ENCODE measurements at places on chromosomes 7 and 10.

DNA sequence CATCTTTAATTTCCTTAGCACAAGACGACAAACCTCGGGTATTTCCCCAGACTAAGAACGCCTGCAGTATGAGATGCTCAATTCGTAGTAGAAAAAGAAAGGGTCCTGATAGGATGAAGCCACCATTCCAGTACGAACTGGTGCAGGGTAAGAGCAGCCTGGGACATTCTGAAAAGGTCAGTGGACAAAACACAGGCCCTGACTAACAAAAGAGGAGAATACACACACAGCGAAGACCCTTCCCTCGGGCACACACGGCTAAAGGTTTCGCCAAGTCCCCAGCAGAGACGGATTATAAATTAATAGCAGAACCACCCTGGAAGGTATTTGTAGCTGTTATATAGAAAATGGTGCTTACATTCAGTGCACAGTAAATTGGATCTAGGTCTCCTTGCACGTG, 137.6 kb downstream of the SKIDA1 start:
- no peak for DNase-seq

DNA sequence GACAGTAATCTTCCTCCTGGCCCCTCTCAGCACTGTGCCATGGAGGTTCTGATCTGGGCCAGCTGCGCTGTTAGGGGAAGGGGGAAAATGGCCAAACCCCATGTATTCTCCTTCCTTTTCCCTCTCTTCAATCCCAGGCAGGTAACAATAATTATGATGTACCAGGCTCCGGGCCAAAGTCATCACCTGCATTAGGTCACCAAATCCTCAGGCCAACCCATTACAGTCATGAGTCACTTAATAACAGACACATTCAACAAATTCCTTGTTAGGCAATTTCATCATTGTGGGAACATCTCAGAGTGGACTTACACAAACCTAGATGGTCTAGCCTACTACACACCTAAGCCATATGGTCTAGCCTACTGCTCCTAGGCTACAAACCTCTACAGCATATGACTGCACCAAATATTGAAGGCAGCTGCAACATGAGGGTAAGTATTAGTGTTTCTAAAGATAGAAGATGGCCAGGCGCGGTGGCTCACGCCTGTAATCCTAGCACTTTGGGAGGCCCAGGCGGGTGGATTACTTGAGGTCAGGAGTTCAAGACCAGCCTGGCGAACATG, 2.2 kb upstream of the HSPB1 start:
- peak; percentile 80 for DNase-seq

GRCh38 chr10:33157103-33157502, 177.4 kb downstream of the NRP1 start:
- DNase-seq = peak; percentile 76

- peak; percentile 91 for DNase-seq
These were observed at the start of gene AKR1E2 for GRCh38 chr10:4825868-4826791. AKR1E2 (plus strand) TSS chr10:4826207; CDS start chr10:4826325, 118 bp downstream.

- peak; percentile 23 for DNase-seq
These were observed 477.7 kb downstream of the TNS3 start for GRCh38 chr7:47104206-47104549.

GRCh38 chr10:77666821-77667220, 29.2 kb upstream of the KCNMA1 start:
- DNase-seq = peak; percentile 26

- no peak for DNase-seq
These were observed 100.6 kb upstream of the PDE1C start for GRCh38 chr7:32170838-32171237.

GRCh38 chr10:33566426-33566825, 232.0 kb upstream of the NRP1 start:
- no peak for DNase-seq
